NCI-H69 (cell line): ENCODE measurements at places on chromosomes 7 and 10.
A peak's percentile ranks its signal among the peaks of the same experiment; 100 is the strongest.

DNA sequence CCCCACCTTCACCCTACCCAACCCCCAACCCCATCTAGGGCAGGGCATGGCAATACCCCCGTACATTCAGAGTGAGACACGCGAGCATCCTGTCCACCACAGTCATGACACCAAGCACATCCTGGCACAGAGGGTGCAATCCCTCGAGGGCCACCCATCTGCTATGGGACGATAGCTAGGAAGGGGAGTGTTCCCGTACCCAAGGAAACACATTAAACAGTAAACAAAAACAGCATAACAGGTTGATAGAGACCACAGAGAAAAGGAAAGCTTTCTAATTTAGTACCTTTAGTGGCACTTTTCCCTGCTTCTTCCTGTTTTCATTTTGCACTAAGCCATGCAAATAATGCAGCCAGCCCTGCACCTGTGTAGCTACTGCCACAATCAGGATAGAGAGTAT lies 2.3 kb upstream of the SMKR1 start:
- no peak for DNase-seq

DNA sequence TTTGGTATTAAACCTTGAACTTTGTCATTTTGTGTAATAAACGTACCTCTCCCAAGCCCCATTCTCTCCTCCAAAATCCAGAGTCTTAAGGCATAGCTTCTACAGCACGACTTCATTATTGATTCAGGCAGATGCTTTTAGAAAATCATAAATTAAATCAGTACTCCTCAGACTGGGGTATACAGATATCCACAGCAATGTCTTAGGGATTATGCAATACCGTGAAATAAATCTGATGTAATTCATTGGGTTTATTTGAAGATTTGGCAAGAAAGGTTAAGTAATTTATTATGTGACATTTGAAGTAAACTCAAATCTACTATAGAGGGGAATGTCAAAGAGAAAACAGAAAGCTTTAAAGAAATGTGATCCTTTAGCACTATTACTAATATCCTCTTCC lies 246.1 kb upstream of the PLXDC2 start:
- no peak for DNase-seq

DNA sequence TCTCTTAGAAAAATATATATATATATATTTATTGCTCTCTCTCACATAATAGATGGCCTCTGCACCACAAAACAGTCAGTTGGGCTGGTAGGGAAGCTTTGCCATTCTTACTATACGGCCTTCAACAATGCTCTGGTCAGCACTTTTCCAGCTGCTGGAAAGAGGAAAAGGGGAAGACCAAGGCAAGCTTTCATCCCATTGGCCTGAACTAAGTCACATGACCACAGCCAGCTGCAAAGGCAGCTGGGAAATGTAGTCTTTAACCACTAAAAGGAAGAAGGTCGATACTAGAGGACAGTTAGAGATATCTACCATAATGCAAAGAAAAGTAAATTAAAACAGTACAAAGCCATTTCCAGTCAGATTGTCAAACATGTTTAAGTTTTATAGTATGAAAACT lies 58.4 kb upstream of the MACROH2A2 start:
- peak; percentile 6 for DNase-seq

DNA sequence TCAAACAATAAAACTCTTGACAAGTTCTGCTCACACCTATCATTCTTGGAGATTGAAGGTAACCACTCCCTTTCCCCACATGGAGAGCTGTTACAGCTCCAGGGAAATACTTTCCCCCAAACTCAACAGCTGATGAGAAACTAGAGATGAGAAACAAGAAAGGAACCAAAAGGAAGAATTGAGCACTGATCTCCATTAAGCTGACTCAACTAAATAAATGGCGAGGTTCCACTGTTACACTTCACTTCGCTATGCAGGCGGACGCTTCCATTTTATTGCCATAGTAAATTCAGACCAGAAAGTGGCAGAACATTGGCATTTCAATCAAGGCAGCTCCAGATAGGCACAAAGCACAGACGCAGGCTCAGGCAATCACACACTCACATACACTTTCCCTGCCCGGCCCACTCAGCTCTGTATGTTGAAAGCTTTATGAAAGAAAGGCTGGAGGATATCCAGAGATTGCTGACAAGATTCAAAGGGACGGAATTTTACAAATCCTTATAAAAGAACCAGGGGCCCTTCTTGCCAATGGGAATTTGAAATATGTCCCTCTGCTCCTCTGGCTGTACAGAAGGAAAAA lies 11.5 kb upstream of the YAE1 start:
- DNase-seq, result no peak

- peak; percentile 85 for DNase-seq
Measured at GRCh38 chr7:69624435-69625230, 26.4 kb downstream of the AUTS2 start.

- DNase-seq, result peak; percentile 24
Measured at GRCh38 chr7:5702876-5703571, 78.4 kb downstream of the RNF216 start.

GRCh38 chr10:35822316-35822715 lies 180.2 kb upstream of the FZD8 start:
- peak; percentile 90 for DNase-seq

GRCh38 chr10:11298116-11298515 lies 280.4 kb downstream of the CELF2 start:
- no peak for DNase-seq

- DNase-seq, result no peak
Measured at GRCh38 chr10:50577010-50577409, 46.7 kb downstream of the SGMS1 start.

DNA sequence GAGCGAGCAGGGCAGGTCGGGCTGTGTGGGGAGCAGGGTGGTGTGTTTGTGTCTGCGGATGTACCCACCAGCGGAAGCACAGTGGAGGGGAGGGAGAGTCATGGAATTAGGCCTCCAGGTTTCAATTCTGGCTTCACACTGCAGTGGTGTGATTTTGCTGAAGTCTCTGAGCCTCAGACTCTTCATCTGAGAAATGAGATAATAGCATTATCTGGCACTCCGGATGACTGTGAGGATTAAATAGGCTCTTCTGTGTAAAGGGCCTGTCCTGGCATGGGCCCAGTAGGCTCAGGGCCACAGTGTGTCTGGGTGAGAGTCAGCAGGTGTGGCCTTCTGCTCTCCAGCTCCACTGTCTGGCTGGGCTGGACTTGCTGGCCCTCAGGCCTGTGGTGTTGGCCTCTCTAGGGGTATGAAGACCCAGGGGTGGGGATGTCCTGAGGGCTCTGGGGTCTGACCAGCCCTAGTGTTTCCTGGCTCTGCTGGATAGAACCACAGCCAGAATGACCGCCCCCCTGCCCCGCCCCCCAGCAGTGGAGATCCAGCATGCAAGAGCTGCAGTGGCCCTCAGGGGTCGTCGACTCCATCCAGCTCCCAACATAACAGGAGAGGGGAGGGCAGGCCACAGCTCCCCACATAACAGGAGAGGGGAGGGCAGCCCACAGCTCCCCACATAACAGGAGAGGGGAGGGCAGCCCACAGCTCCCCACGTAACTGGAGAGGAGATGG lies 178.6 kb downstream of the RPS24 start:
- DNase-seq, result peak; percentile 9

DNA sequence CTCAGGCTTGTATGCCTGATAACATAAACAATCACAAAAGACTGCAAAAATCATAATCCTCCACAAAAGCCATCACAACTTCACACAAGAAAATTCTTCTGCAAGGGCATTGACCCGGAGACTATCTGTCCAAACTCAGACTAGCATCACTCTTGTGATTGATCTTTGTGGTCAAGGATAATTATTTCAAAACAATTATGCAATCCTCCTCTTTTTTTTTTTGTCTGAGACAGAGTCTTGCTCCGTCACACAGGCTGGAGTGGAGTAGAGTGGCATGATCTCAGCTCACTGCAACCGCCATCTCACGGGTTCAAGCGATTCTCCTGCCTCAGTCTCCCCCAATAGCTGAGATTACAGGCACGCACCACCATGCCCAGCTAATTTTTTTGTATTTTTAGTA lies 22.2 kb downstream of the CDNF start:
- DNase-seq, result no peak

GRCh38 chr7:6156734-6157133 lies 115.7 kb downstream of the CYTH3 start:
- DNase-seq, result no peak

GRCh38 chr7:132141109-132141508 lies 435.2 kb downstream of the PLXNA4 start:
- DNase-seq, result no peak

DNA sequence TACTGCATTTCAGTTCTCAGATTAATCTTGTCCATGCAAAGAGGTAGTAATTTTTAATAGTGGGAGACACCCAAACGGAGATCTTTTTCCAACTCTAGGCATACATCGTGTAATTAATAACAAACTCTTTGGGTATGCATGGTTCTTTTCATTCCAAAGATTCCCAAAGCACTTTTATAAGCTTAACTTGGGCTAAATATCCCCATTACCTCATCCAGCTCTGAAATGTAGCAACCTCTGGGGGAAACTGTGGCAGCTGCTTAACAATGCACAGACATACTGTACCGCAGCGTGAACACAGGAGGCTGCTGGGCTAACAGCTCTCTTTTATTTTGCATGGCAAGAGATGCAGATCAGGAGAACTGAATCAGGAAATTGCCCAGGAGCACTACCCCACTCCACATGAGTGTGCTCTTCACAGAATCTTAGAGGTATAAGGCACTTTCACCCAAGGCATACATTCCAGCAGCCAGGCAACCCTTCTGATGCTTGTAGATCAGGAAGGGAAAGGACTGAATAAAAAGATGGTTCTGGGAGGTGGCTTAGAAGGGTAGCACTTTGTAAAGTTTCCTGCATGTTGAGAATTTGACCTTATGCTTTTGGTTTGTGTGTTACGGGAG lies 114.4 kb upstream of the GLI3 start:
- DNase-seq, result no peak

DNA sequence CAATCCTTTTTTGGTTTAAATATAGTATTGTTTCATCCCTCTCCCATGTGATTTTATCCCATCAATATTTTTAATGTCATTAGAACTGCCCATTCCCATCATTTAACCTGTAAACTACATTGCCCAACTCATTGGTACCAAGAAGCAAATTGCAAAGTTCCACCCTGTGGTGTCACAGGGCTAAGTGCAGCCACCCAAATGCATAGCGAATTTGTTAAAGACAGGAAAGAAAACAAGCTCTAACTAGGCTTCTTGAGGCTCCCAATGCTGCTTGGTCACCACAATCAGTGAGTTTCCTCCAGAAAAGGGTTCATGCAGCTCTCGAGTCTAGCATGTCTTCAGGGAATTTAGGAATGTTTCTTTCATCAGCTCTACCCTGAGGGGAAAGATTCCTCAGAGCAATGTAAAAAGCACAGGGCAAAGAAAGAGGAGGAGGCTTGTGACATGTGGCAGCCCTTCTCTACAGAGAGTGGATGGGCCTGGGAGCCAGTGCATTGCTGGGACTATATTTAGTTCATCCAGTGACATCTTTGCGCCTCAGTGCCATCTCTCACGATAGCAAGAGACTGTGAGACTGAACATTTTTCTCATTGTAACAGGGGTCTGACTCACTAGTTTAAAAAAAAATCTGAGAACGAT lies 58.1 kb downstream of the CAV1 start:
- no peak for DNase-seq

GRCh38 chr10:122303271-122304053 lies 32.4 kb downstream of the BTBD16 start:
- DNase-seq, result no peak

GRCh38 chr7:143126146-143126545 lies 5.7 kb upstream of the PIP start:
- DNase-seq, result no peak

GRCh38 chr7:37741776-37742175 lies 58.2 kb downstream of the GPR141 start:
- DNase-seq, result no peak

GRCh38 chr7:30852744-30853288 lies 58.8 kb upstream of the AQP1 start:
- DNase-seq, result no peak

DNA sequence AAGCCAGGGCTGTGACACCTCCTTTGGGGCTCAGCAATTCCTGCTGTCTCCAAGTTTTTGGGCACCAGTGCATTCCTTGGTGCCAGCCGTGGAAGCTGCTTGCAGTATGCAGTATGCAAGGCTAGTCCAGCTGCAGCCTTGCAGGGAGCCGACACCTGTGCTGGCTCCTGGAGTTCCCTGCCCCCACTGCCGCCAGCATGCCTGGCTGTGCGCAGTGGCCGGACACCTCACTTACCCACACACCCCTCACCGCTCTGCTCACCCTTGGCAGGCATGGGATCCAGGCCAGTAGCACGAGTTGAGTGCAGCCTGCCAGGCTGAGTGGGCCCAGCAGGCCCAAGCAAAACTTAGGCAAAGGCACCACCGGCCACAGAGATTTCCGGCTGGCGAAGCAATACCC lies 77.4 kb downstream of the SAMD9 start:
- no peak for DNase-seq

GRCh38 chr7:80603940-80604339 lies 34.5 kb upstream of the CD36 start:
- peak; percentile 27 for DNase-seq

- no peak for DNase-seq
Measured at GRCh38 chr7:1635401-1635800, 34.7 kb upstream of the ELFN1 start.

GRCh38 chr10:64829888-64830412 lies 1308.7 kb downstream of the REEP3 start:
- no peak for DNase-seq

DNA sequence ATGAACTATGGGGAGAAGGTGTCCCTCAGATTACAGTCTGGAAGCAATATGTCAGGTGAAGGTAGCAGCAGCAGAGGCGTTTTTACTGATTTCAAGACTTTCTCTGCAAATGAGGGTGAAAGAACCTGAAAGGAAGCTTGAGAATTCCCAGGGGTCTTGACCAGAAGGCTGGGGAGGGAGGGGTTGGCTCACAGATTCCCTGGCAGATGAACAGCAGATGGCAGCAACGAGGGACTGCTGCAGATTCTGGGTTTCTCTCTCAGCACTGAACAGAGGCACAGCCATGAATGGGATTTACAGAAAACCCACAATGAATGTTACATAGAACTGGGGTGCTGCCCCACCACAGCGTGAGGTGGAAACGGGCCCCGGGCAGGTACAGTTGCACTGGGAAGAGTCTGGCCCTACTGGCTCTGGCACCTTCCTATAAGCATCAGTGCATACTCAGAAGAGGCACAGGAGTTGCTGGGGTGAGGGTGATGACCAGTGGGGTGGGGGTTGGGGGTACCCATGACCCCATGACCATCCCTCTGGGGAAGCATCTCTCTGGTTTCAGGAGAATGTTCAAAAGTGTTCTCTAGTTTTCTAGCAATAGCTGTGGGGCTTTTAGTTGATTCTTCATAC lies 317.8 kb downstream of the SH2D4B start:
- peak; percentile 19 for DNase-seq

- DNase-seq, result no peak
Measured at GRCh38 chr7:21550076-21550475, 7.2 kb downstream of the DNAH11 start.

- peak; percentile 100 for DNase-seq
Measured at GRCh38 chr7:5423976-5424748, 528 bp upstream of the TNRC18 start.

GRCh38 chr10:119318411-119319160 lies 111.2 kb downstream of the GRK5 start:
- no peak for DNase-seq

DNA sequence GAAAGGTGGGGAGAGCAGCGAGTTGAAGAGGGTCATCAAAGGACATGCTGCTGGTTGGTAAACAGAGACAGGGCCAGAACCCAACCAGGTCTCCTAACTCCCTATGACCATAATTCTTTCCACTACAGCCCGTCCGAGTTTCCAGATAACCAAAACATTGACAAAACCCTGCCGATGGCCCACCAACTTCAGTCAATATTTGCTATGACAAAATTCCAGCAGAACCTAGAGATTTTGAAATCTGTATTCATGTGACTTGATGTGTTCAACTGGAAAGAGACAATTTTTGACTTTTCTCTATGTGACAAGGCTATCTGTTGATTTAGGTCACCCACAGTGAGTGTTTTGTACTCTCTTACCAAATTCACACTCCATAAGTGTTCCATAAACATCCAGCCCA lies 86.7 kb downstream of the NHLRC2 start:
- DNase-seq, result no peak
